NCI-H446 treated with DMSO at 0.1 percent for 48 hours (cell line): ENCODE measurements at places on chromosomes 1 and 21.

DNA sequence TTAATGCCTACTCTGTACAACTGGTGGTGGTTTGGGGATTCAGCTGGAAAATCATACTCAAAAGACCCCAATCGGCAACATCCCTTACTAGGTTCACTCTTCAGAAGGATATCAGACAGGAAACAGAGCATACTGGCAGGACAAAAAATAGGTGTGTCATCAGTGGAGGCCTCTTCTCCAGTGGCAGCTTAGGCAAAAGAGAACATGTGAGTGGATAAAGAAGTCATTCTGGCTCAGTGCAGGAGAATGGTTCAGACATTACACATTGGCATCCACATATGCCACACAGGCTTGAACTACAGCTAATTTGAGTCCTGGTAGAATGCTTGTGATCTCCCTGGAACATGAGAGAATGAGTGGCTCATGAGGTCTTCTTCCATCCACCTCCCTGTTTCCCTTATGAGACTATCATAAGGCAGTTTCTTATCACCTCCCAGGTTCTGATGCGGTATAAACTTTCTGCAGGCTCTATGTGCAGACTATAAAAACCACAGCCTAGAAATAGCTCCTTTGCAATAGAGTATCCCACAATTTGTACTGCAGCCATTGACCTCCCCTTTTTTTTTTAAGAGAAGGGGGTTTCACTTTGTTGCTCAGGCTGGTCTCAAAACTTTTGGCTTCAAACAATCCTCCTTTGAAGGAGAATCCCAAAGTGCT is 24.7 kb downstream of the VAMP4 start:
- DNase-seq, result no peak

GRCh38 chr1:96340686-96341085 is 380.9 kb upstream of the PTBP2 start:
- DNase-seq, result no peak

DNA sequence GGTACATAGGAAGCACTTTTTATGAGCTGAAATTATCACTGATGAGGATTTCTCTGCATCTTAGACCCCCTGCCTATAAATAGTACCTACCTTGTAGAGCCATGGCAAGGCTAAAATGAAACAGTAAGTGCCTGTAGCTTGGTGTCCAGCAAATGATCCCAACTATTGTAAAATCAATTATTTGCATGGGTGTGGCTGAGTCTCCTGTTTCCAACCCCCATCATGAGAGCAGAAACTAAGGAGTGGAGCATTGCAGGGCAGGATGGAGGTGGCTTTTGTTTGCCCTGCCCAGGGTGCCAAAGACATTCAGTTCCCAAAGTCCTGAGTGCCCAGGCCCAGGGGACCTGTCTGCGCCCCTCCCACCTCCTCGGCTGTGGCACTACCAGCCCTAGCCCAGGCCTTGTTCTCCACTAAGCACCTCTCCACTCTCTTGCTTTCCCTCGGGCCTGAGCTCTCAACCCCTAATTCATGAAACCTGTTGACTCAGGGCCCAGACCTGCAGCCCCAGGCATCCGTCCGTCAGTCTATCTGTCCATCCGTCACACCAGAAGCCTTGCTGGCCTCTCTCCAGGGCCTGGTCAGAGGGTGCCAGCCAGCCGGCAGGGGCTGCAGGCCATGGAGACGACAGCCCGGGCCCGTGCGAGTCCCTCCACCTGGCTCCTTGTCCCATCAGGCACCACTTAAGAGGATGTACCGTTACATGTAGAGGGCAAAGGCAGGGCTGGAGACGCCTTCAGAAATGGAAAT is 39.6 kb downstream of the PAX7 start:
- DNase-seq, result no peak

DNA sequence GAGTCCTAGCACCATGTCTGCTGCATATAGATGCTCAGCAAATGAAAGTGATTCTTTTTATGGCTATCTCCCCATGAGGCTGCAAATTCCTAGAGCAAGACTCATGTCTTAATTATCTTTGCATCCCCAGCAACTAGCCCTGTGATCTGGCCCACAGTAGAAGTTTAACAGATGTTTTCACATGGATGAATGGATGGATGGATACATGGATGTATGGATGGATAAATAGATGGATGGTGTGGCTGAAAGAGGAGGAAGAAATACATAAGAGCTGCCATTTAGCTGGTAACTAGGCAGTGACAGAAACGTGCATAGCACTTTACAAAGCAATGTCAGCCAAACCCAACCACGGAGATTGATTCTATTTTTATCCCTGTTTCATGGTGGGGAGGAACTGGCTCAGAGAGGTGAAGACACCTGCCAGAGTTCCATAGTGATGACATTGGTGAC is 32.7 kb upstream of the ZBTB40 start:
- DNase-seq, result no peak

DNA sequence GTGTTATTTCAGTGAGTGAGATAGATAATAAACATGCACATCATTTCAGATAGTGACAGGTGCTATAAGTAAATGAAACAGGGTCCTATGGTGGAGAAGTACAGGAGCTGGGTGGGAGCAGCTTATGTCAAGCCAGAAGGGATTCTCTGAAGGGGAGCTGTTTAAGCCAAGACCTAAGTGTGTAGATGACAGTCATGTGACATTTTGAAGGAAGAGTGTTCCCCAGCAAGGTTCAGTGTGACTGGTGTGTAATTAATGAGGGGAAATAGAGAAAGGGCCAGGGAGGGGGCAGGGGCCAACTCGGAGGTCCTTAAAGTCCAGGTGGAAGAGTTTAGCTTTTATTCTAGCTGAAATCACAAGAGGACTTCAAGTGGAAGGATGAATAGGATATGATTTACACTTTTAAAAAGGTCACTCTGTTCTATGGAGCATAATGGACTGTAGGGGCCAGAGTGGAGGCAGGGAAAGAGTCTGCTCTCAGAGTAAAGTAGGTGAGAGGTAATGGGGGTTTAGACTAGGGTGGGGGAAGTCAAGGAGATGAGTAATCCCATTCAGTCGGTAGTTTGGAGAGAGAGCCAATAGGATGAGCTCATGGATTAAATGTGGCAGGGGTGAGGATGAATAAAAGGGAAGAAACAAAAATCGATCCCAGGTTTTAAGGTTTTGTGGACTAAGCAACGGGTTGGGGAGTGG is 243.1 kb downstream of the CACNA1E start:
- no peak for DNase-seq

DNA sequence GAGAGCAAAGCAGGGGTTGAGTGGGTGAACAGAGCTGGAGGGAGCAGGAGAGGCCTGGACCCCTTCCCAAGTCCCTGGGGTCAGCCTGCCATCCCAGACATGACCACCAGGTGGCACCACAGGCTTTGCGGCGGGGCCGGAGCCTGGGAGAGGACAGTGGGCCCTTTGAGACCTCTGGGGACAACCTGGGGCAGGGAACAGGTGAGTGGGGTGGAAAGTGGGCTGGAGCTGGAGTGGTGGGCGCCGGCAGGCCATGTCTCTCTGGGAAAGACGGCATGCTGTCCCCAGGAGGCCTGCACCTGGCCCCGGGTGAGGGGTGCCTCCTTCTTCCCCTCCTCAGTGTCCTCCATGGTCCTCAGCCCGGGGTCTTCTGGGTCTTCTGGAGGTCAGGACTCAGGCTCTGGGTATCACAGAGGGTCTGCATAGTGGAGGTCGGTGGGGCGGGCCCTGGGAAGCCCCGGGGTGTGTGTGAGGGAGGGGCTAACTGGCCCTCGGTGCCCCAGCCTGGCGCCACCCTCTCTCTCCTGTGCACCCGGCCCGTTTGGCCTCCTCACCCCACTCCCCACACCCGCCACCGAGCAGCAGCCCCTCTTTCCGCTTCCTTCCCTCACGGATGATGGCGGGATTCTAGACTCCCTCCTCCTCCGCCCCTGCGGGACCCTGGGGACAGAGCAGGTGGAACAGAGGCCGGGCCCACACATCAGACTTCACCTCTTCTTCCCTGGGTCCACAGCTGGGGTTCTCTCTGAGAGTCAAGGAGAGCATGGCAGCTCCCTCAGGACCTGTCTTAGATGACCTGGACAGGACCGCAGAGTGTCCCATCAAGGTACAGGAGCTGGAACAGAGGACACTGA is 28.5 kb upstream of the PKP1 start:
- no peak for DNase-seq
